ENCODE measurements at places on chromosomes 7 and 10.

GRCh38 chr10:29533696-29534285 is 101.0 kb downstream of the SVIL start:
- DNase-seq: no peak

GRCh38 chr10:11782793-11783557 is 40.2 kb upstream of the PROSER2 start:
- peak; percentile 43 for DNase-seq

GRCh38 chr10:91652364-91652763 is 19.5 kb upstream of the PPP1R3C start:
- DNase-seq: no peak

- no peak for DNase-seq
Observed at GRCh38 chr10:88249450-88249849, 333.7 kb downstream of the RNLS start.

GRCh38 chr7:101701153-101701794 is 72.2 kb upstream of the MYL10 start:
- DNase-seq: no peak

DNA sequence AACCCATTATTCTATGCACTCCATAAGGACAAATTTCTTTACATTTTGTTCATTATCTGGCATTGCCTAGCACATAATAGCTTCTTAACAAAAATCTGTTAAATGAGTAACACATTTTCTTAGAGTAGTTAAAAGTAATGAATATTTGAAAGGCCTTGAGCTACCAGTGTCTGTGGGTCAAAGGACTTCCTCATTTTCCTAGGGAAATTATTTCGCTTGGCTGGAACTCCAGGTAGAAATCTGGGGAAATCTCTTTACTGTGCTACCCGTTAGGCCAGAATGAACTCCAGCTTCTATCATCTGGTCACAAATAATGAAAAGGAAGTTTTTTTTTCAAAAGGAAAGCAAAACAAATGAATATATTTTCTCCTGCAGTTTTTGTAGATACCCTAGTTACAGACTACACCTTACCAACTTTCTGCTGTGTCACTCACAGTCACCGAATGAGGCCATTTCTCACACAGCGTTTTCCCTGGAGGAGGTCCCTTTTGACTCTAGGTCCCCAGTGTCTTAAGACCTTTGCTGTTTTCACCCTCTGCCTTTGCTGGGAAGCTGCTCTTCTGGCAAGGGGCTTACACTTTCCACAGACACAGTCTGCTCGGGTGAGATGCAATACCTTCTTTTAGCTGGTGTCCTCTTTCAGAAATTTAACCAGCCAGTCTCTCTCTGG is 1.6 kb downstream of the SAMD9L start:
- DNase-seq: no peak

- no peak for DNase-seq
Observed at GRCh38 chr10:52598936-52599335, 173.6 kb downstream of the MBL2 start.

DNA sequence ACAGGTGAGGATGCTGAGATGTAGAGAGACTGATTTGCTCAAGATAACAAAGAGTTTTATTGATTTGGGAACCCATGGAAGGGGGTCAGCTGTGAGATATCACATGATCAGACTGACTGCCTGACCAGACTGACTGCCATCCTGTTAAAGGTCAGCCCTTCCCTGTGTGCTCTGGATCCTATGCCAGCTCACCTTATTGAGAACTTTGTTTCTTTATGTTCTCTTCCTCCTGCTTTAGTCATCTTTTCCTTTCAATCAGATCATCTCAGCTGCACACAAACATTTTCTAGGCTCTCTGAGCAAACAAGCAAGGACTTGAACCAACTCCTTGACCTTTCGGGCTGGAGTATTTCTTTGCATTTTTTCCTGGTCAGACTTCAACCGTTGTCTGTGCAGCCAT is 50.0 kb upstream of the MTPN start:
- no peak for DNase-seq
